AG09319 (cell line): ENCODE measurements at places on chromosomes 13 and 19.

GRCh38 chr19:19602713-19603324 is 15.7 kb downstream of the PBX4 start:
- DNase-seq, result no peak

DNA sequence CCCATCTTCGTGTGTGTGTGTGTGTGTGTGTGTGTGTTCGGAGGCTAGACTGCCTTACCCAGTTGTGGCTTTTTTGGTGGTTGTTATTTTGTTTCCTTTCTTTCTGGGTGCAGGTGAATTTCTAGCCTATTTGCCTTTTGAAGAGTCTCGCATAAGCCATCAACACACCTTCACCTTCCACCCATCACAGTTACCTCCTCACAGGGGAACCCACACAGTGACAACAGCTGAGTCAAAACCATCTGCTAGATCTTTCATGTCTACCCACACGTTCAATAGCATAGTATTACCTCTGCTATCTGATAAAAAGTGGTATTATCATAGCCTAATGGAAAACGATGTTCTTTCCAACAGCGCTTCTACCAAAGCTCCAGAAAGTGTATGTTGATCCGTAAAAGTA is 303.2 kb upstream of the TMTC4 start:
- no peak for DNase-seq

- no peak for DNase-seq
Observed at GRCh38 chr19:28314756-28315155, 898.2 kb downstream of the UQCRFS1 start.

GRCh38 chr19:8877854-8878705 is 45.9 kb downstream of the MBD3L1 start:
- no peak for DNase-seq

GRCh38 chr19:33227242-33227650 is 1.6 kb upstream of the SLC7A10 start:
- DNase-seq, result no peak

- DNase-seq, result no peak
Observed at GRCh38 chr13:70756088-70756487, 647.8 kb upstream of the KLHL1 start.

DNA sequence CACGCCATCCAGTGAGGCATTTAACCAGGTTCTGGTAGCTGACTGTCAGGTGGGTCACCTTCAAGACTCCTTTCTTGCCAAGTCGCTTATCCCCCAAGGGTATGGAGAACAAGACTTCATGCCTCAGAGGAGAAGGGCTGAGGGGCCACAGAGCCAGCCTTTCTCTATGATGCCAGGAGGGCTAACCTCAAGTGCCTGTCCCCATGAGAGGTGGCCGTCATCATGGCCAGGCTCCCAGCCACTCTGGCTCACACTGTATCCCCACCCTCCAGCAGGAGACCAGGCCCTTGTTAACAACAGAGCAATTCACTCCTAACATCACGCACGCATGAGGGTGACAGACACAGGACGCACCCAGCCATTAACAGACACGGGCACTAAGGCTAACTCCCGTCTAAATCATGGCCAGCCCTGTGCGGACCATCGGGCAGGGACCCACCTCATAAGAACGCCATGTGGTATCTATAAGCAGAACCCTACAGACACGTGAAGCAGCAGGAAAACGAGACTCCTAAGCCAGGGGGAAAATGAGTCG is 38.6 kb upstream of the ISYNA1 start:
- no peak for DNase-seq

DNA sequence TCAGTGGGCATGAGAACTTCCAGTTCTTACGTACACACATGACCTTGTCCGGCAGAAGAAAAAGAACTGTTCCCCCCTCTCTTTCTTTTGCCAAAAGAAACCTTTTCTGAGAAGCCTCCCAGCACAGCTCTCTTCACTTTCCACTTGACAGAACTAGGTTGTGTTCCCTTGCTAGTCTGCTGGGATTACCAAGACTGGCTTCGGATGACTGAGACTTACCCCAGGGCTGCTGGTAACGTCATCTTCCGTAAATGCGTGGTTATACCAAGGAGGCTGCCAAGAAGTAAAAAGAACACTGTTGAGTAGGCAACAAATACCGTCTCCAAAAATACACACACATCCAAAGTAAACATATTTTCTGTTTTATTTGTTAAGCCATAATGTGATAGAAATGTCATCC is 908.2 kb downstream of the EFNB2 start:
- DNase-seq, result no peak

DNA sequence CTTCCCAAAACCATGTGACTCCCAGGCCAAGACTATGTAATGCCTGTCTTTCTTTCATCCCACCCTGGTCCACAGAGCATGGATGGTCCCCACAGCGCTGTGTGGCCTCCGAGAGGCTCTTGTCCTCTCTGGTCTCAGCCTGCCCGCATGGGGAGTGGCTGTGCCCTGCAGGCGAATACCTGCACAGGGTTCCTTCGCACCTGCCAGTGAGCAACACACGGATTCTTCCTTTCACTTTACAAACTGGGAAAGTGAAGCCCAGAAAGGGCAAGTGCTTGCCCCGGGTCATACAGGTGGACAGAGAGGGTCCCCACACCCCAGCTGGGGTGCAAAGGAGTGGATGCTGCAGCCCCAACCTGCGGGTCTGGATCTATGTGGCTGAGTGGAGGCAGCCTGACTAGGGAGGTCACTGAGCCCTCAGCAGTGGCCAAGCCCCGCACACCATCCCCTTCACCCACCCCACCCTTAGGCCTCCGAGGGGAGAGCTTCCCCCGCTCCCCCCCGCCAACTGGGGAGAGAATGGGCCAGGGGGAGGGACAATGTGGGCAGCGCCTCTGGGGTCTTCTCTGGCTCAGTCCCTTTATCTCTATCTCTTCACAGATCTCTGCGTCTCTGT is 747 bp upstream of the MARK4 start:
- DNase-seq, result no peak

DNA sequence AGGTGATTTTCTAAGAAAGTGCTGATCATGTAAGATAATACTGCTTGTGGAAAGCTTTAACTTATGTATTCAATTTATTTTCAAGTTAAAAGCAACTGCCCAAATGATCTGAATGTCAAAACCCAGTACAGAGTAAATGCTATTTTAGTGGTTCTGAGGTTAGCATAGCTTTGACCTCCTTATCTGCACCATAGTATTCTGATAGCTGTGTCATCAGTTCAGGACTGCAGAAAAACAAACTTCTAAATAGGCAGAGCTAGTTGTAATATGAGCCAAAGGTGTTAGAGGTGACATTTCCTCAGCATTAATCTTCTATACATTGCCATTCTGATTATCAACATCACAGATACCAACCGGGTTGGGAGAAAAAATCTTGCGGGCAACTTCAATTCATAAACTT is 758.7 kb downstream of the SLITRK5 start:
- DNase-seq, result no peak

- DNase-seq, result no peak
Observed at GRCh38 chr13:105441051-105441750, 1094.3 kb downstream of the EFNB2 start.

- no peak for DNase-seq
Observed at GRCh38 chr13:24068472-24068871, 92.0 kb upstream of the SPATA13 start.

- DNase-seq, result no peak
Observed at GRCh38 chr19:13461536-13461935, 44.7 kb downstream of the CACNA1A start.

DNA sequence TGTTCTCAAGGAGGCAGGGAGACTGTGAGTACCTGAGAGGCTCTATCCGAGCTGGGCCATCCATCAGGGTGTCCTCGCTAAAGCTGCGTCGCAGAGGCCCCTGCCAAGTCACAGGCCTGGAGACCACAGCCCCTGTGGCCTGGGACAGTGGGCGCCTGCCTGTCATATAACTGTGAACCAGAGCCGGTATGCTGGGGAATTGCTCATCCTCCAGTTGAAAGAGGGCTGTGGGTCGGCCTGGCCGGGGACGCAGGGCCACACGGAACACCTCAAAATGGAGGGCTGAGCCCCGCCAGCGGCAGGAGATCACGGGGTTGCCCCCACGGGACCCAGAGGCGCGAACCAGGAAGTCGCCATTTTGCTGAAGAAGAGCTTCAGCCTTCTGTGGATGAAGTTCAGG is 6.6 kb downstream of the SH2D3A start:
- no peak for DNase-seq

GRCh38 chr13:41851351-41851750 is 109.6 kb downstream of the VWA8 start:
- no peak for DNase-seq

GRCh38 chr13:98910501-98910951 is 67.3 kb downstream of the DOCK9 start:
- DNase-seq, result no peak

- DNase-seq, result no peak
Observed at GRCh38 chr19:29483944-29484581, 41.7 kb upstream of the VSTM2B start.

GRCh38 chr13:75222031-75222430 is 259.9 kb downstream of the TBC1D4 start:
- DNase-seq, result no peak

- DNase-seq, result no peak
Observed at GRCh38 chr13:43110658-43111057, 87.3 kb downstream of the DNAJC15 start.

- DNase-seq, result no peak
Observed at GRCh38 chr19:16571822-16572331, 338 bp downstream of the SLC35E1 start.

- DNase-seq, result no peak
Observed at GRCh38 chr13:36665630-36666029, 8.2 kb upstream of the SERTM1 start.

DNA sequence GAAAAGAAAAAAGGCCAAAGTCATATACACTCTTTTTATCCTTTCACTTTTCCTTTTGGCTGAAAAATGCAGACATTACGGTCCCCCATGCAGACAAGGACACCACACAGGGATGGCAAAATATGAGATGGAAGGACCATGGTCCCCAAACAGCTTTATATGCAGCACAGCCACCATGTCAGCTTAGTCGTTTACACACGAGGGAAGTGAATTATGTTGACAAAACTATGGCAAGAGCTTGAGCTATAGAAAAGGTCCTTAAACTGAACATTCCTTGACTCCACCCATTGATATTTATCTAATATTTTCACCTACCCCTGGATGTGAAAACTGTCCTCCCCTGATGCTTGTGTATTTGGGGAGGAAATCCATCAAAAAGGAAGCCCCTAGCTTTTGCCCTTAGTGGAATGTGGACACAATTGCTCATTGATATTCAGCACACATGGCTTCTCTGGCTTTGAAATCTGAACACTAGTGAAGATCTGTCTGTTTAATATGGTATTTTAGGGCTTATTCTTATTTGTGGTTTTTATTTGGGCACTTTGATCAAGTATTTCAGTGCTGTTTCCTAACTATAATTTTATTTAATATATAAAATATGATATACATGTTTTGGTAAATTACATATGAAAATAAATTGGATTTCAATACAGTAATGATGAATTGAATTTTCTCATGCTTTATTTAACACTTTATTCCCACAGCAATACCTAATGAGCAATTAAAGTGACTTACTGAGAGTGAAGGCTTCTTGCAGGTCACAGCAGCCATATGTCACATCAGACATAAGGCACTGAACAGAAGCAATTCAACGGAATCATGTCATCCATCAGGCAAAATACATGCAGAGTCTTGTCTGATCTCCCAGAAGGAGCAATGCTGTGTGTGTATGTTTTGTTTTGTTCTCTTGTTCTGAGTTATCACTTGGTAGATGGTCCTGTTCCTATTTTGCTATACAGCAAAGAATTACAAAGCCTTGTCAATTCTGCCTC is 6.8 kb upstream of the GTF2F2 start:
- DNase-seq, result no peak

- no peak for DNase-seq
Observed at GRCh38 chr13:109403012-109403421, 383.4 kb downstream of the IRS2 start.

DNA sequence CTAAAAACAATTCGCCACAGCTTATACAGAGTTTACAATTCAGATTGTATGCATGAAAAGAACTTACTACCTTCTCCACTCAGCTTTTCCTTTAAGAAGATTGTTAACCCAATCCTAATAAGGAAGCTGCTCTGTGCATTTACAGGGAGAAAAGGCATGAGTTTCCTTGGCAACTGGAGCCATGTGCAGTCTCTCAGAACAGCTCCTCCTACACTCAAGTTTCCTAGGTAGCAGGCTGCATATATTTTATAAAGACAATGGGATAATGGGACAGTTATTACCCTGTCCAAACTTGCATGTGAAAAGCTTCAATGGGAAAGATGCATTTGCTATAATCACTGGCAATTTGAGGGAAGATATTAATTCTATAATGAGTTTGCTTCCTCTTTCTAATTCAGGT is 125.5 kb upstream of the TRPC4 start:
- no peak for DNase-seq
